Type B pancreatic cell (in vitro differentiated cells): ENCODE measurements at places on chromosomes 1 and 21. TPM values are rescaled to one million over a fixed set of nuclear protein-coding genes. Genes with fewer than 3 reads are reported as not detected.
A peak's percentile ranks its signal among the peaks of the same experiment; 100 is the strongest.

GRCh38 chr1:55062801-55063576, 23.6 kb downstream of the PCSK9 start:
- no peaks in the 10 kb centered on the region for H3K4me1 ChIP-seq
- no peak overlapping the region for H3K27ac ChIP-seq
- no peak for DNase-seq

GRCh38 chr1:183983371-183984105, 54.0 kb downstream of the COLGALT2 start:
- H3K4me1 ChIP-seq: peaks cover 8% of the 10 kb centered on the region
- peaks cover 3% of the 10 kb centered on the region for H3K27me3 ChIP-seq
- H3K4me3 ChIP-seq: no peak overlapping the region

GRCh38 chr1:112695276-112695675, 11.7 kb downstream of the RHOC start:
- no peak overlapping the region for H3K4me3 ChIP-seq
- H3K27me3 ChIP-seq: no peaks in the 10 kb centered on the region
- DNase-seq: peak; percentile 62

DNA sequence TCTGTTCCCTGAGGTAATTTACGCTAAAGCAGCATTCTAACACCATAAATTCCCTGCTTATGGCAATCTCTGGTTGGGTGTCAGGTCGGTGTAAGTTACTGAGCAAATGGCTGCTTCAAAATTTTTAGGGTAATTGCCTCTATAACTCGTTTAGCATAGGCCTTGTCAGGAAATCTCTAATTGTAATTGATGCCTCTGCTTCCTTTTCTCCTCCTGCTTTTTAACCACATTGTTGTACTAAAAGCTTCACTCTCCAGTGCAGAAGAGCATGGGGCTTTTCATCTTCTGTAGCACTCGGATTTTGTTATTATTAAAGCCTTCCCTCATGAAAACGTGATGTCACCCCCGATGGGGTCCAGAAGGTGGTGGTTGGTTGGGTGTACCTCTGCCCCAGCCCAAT, 141.6 kb upstream of the NBPF11 start:
- no peak for DNase-seq
- no peaks in the 10 kb centered on the region for H3K27me3 ChIP-seq
- peaks cover 6% of the 10 kb centered on the region for H3K4me1 ChIP-seq
- H3K27ac ChIP-seq: no peak overlapping the region
- H3K36me3 ChIP-seq: no peaks in the 10 kb centered on the region

DNA sequence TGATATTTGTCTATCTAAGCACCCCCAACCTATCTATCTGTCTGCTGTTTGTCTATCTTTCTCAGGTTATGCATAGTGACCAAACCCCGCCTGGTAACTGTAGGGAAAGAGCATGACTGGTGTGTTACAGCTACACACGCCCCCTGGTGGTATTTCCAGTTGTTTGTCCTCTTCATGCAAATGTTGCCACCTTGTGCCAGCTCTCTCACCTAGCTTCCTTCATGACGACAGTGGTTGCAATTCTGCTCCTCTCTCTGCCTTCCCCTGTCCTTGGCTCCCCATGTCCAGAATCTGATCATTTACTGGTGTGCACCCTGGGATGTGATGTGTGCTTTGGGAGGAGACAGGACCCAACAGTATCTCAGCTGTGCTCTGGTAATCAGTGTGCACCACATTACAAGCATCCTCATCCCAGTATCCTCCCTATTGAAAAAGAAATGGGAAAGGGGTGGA, 8.1 kb upstream of the INKA2 start:
- H3K36me3 ChIP-seq: no peaks in the 10 kb centered on the region
- peaks cover 3% of the 10 kb centered on the region for H3K4me1 ChIP-seq
- no peak for DNase-seq
- peaks cover 26% of the 10 kb centered on the region for H3K27me3 ChIP-seq

GRCh38 chr21:35614396-35614921, 445.9 kb downstream of the SETD4 start:
- no peak overlapping the region for H3K27ac ChIP-seq
- peaks cover 4% of the 10 kb centered on the region for H3K27me3 ChIP-seq
- DNase-seq: no peak
- H3K4me1 ChIP-seq: no peaks in the 10 kb centered on the region
- H3K4me3 ChIP-seq: no peak overlapping the region

DNA sequence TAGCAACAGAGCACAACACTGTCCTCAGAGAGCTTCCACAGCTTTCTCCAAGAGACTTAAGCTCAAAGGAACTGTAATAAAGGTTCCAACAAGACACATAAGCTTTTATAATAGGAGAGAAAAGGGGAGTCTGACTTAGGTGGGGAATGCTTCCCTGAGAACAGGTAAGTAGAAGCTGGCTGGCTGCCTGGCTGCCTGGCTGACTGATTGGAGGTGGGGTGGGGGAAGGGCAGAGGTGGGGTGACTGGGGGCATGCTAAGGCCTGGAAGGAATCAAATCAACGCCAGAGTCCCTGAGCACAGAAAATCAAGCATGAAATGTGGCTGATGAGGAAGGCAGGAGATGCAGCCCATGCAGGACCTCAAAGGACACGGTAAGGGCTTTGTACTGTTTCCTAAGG, 45.8 kb downstream of the DMAP1 start:
- peaks cover 42% of the 10 kb centered on the region for H3K4me1 ChIP-seq
- H3K4me3 ChIP-seq: no peak overlapping the region
- H3K27ac ChIP-seq: no peak overlapping the region
- no peaks in the 10 kb centered on the region for H3K27me3 ChIP-seq
- peaks cover 4% of the 10 kb centered on the region for H3K36me3 ChIP-seq

DNA sequence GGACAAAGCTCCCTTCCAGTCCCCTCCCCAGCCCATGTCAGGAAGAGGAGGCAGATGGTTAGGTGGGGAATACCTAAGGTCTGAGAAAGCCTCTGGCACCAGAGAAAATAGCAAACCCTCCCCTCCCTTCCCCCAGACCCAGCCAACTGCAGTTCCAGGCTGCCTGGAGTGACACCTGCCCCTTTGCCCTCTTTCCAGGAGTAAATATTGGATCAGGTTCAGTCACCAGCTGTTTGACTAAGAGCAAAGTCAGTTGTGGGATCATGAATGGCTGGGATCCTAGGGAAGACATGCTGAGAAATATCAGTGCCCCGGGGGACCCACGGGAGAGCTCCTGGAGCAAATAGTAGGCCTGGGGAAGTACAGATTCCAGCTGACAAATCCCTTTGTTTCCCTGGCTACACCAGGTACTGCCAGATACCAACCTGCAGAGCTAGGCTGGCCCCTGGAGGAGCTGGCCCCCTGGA, 12.2 kb upstream of the CDK18 start:
- peaks cover 19% of the 10 kb centered on the region for H3K27me3 ChIP-seq
- DNase-seq: no peak
- H3K4me3 ChIP-seq: no peak overlapping the region
- no peak overlapping the region for H3K27ac ChIP-seq
- H3K36me3 ChIP-seq: no peaks in the 10 kb centered on the region

GRCh38 chr1:91697416-91697815, 188.5 kb downstream of the TGFBR3 start:
- no peak for DNase-seq
- H3K36me3 ChIP-seq: peaks cover 44% of the 10 kb centered on the region
- no peaks in the 10 kb centered on the region for H3K27me3 ChIP-seq
- no peak overlapping the region for H3K4me3 ChIP-seq
- no peak overlapping the region for H3K27ac ChIP-seq

DNA sequence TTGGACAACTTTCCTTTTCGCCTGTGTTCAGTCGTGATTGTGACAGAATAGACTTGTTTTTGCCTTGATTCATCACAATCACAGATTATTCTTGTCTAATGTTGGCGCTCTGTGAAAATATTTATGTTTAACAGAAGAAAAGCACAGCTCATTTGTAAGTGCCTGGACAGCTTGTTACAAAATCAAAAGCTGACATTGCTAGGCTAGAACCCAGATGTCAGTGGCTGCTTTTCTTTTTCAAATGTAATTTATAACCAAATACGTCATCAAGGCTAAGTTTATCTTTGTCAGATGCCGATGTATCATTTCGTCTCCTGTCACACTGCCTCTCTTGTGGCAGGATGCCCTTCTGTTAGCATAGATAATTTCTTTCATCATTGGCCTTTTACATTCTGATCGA, 1227.3 kb downstream of the PLA2G4A start:
- H3K27ac ChIP-seq: no peak overlapping the region
- H3K36me3 ChIP-seq: no peaks in the 10 kb centered on the region
- H3K4me3 ChIP-seq: no peak overlapping the region
- no peak for DNase-seq
- no peaks in the 10 kb centered on the region for H3K4me1 ChIP-seq

GRCh38 chr21:44303490-44303981, 3.7 kb downstream of the PFKL start:
- peak overlapping the region; percentile 86 for H3K4me3 ChIP-seq
- no peaks in the 10 kb centered on the region for H3K36me3 ChIP-seq
- H3K27me3 ChIP-seq: no peaks in the 10 kb centered on the region
- no peak for DNase-seq
- peak overlapping the region; percentile 93 for H3K27ac ChIP-seq

The GJC2 gene
- 0.76 and 1.3 TPM in 2 replicates for total RNA-seq

The TCHH gene
- total RNA-seq: 0.07 and 7.0 TPM in 2 replicates

The DCST1 gene
- not detected in 2 replicates for total RNA-seq
